ENCODE measurements at places on chromosomes 16 and 17.

DNA sequence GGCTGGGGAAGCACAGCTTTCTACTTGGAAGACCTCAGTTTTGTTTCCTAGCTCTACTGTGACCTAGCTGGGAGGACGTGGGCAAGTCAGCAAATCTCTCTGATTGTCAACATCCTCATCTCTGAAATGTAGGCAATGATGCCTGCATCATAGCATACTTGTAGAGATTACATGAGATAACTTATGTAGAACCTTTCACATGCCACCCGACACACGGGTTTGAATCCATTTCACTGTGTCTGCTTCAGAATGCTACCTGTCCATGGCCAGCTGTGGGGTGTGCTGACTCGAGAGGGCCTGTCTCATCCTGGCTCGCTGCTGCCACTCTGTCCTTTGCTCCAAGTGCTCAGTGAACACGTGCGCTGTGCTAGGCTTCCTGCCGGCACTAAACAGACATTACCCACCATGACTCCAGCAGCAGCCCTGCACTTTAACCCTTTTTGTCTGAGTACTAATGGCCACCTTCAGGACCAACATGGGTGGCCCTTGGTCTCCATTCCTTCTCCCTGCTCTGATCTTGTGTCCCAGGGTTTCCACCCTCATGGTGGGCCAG is 7.4 kb downstream of the ADAP2 start:
- peak; percentile 19 for DNase-seq

- peak; percentile 70 for DNase-seq
Observed at GRCh38 chr16:30585022-30585399, 486 bp downstream of the ZNF785 start.

- peak; percentile 72 for DNase-seq
Observed at GRCh38 chr17:81519284-81520020, 6.9 kb upstream of the ACTG1 start.

DNA sequence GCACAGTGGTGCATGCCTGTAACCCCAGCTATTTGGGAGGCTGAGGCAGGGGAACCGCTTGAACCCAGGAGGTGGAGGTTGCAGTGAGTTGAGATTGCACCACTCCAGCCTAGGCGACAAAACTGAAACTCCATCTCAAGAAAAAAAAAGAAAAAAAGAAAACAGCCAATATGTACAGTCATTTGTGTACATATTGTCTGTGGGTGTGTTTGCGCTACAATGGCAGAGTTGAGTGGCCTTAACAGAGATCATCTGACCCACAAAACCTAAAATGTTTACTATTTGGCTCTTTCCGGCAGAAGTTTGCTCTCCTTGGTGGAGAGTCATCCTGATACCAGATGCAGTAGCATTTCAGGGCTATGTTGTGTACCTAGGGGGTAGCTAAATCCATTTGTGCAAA is 57.9 kb downstream of the ARSG start:
- no peak for DNase-seq

GRCh38 chr17:45228763-45229539 is 7.3 kb downstream of the FMNL1 start:
- no peak for DNase-seq

DNA sequence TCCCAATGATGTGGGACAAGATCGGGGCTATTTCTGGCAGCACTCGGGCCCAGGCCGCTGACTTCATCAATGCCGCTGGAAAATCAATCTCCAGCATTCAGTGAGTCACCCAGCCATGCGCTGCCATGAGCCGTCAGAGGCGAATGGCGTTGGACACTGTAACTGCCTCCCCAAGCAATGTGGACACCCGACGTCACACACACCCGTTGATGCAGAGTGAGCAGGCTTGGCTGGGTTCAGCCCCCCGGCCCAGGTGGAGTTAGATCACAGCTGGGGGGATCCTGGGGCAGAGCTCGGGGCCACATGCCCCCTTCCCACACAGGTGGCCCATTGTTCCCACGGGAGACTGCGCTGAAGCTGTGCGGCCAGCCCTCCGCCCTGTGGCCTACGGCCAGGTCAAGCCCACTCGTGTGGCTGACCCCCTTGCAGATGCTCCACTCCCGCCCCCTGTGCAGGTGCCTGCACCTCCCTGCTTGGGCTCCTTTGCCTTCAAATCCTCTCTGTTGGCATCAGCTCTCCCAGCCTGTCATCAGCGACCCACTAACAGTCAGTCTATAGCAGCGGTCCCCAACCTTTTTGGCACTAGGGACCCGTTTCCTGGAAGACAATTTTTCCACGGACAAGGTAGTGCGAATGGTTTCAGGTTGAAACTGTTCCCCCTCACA is 89.9 kb downstream of the TBC1D16 start:
- no peak for DNase-seq

DNA sequence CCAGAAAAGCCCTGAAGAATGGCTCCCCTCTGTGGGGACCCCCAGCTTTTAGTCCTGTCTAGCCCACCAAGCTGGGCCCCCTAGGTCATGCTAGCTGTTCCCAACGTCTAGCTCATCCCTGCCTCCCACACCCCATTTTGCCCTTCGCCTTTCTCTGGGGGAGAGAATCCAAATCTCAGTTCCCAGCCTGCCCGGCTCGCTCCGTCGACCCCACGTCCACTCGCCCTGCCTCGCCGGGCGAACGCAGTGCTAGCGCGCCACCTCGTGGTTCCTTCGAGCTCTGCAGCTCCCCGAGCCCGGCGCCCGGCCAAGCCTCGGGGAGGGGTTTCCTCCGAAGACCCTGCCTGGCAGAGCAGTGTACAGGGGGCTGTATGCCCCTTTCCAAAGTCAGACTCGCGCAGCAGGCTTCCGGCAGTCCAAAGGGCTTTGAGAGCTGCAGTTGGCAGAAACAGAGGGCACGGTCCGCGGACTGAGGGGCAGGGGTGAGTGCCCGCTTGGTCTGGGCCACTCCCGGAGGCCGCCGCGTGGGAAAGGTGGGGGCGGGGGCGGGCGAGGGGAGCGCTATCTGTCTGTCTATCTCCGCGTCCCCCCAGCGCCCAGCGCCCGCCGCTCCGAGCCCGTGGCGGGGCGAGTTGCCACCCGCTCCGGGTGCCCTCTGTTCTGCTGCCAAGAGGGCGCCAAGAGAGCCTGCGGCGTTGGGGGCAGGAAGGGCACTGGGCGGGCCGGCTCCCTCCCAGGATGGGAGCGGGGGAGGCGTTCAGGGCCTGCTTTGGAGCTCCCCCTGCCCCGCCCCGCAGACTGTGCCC is 1.7 kb upstream of the DLX3 start:
- no peak for DNase-seq

DNA sequence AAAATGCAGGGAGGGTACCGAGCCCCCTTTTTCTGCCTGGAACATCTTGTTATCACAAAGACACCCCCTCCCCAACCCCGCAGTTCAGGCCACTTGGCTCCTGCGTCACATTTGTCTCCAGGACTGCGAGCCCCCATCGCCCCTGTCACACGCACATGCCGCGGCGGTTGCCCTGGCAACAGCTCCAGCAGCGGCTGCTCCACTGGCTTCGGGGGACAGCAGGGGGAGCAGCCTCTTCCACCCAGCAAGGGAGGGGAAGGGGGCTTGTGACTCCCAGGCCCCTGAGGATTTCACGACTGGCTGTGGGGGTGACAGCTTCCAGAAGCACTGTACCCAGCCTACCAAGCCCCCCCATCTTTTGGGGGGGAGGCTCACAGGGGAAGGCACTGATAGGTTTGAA is 2.6 kb downstream of the BAIAP3 start:
- peak; percentile 50 for DNase-seq

- DNase-seq, result no peak
Observed at GRCh38 chr16:60727851-60728250, 1308.4 kb downstream of the CDH8 start.

- DNase-seq, result no peak
Observed at GRCh38 chr16:87207509-87207908, 109.7 kb downstream of the C16orf95 start.

GRCh38 chr17:17605083-17605728 is 13.7 kb upstream of the PEMT start:
- DNase-seq, result no peak

- DNase-seq, result no peak
Observed at GRCh38 chr16:67613808-67614207, 31.1 kb upstream of the CARMIL2 start.

DNA sequence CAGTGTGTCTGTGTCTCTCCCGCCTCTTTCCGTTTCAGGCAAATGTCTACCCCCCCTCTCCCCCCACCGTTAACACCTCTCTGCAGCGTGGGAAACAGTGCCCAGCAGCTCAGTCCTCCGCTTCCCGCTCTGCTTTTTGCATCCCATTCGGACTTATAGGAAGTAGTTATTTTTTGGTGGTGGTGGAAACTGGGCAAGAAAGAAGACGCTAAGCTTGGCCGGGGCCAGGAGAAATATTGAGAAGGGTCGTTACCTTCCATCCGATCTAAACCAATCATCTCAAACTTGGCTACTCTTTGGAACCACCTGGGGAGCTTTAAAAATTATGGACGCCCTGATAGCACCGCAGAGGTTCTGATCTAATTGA is 499 bp upstream of the HLF start:
- no peak for DNase-seq

DNA sequence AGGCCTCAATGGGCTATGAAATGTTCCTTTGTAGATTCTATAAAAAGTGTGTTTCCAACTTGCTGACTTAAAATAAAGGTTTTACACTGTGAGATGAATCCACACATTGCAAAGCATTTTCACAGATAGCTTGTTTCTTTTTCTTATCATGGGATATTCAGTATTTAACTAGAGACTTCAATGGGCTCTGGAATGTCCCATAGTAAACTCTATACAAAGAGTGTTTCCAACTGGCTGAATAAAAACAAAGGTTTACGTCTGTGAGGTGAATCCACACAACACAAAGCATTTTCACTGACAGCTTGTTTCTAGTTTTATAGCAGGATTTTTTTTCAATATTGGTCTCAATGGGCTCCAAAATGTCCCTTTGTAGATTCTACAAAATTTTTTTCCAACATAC is 550.1 kb downstream of the KCNJ18 start:
- DNase-seq, result no peak

GRCh38 chr16:86405319-86405718 is 105.0 kb upstream of the FOXF1 start:
- DNase-seq, result no peak

DNA sequence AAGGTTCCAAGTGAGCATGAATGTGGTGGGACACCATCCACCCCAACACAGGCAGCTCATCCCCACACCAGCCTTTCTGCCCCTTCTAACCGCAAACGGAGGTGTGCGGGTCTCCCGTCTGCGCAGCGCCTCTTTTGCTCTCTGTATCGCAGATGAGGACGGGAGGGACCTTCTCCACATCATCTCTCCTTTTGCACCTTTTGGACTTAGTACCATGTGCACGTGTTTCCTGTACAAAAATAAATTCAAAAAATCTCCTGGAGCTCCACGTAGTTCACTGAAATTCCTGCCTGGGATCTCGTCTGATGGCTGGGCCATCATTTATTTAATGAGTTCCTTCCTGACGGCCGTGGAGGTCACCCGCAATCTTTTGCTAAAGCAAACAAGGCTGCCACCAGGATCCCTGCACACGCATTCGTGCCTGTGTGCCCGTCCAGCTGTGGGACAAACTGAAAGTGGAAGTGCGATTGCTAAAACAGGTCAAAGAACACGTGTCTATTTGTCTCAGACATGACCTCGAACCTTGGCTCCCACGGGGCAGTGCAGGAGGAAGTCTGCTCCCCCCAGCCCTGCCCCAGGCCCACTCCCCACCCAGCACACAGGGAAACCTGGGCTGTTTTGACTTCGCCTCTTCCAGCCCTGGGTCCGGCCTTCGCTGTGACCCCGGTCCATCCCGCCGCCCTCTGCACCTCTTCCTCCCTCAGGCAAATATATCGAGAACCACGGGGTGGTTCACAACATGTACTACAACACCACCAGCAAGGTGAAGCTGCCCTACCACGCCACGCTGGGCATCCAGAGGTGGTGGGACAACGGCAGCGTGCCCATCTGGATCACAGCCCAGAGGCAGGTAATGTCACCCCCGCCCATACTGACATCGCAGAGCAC is 2.3 kb downstream of the ENPP7 start:
- no peak for DNase-seq

DNA sequence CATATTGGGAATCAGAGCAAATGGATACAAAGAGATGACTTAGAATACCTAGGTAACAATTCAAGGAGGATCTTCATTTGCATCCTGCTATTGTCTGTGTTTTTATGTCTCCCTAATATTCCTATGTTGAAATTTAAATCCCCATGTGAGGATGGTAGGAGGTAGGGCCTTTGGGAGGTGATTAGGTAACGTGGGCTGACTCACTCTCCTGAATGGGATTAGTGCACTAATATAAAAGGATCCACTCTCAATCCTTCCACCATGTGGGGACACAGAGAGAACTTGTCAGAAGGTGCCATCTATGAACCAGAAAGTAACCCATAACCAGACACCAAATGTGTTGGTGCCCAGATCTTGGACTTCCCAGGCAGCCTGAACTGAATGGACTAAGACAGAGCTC is 83.4 kb downstream of the CDH8 start:
- DNase-seq, result no peak

- peak; percentile 45 for DNase-seq
Observed at GRCh38 chr17:74981318-74981978, 6.0 kb upstream of the CDR2L start.
